ENCODE measurements at places on chromosomes 13 and 19.

- no peak for DNase-seq
Measured at GRCh38 chr13:24252136-24252535, 57.2 kb upstream of the C1QTNF9 start.

- DNase-seq = no peak
Measured at GRCh38 chr19:38015761-38016160, 108.8 kb downstream of the SIPA1L3 start.

DNA sequence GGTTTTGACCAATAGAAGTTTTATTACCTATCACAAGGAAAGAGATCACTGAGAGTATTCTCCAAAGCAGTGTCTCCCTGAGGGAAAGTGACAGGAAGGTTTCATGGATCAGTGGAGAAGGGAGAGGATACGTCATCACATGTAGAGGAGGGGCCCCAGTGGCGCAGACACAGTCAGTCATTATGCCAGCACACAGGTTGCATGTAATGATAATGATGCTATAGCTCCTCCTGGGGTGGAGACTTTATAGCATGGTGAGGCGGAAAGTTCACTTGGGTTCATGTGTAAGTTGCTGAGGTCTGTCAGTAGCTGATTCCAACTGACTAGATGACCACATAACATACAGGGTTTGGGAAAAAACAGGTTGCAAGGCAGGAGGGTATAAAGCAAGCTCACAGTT is 88.8 kb downstream of the FNDC3A start:
- DNase-seq = no peak

DNA sequence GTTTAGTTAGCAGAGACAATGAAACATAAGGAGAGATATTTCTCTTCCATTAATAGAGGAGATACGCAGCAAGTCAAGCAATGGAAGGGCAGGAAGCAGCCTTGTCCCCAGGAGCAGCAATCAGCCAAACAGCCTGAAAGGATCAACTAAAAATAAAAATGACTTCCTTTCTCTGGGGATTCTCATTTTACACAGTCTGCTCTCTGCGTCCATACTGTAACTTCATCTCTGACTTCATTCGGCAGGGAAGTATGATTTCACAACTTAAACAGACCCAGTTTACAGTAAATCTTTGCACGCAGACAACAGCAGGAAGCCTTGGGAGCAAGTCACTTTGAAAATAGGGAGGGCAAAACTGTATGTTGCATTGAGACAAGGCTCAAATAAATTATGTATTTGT is 826.7 kb downstream of the DIAPH3 start:
- no peak for DNase-seq

- no peak for DNase-seq
Measured at GRCh38 chr19:38333245-38333644, 2.4 kb upstream of the CATSPERG start.

Measured in midbrain (tissue), 1 donor.